ENCODE measurements at places on chromosomes 2 and 18.

DNA sequence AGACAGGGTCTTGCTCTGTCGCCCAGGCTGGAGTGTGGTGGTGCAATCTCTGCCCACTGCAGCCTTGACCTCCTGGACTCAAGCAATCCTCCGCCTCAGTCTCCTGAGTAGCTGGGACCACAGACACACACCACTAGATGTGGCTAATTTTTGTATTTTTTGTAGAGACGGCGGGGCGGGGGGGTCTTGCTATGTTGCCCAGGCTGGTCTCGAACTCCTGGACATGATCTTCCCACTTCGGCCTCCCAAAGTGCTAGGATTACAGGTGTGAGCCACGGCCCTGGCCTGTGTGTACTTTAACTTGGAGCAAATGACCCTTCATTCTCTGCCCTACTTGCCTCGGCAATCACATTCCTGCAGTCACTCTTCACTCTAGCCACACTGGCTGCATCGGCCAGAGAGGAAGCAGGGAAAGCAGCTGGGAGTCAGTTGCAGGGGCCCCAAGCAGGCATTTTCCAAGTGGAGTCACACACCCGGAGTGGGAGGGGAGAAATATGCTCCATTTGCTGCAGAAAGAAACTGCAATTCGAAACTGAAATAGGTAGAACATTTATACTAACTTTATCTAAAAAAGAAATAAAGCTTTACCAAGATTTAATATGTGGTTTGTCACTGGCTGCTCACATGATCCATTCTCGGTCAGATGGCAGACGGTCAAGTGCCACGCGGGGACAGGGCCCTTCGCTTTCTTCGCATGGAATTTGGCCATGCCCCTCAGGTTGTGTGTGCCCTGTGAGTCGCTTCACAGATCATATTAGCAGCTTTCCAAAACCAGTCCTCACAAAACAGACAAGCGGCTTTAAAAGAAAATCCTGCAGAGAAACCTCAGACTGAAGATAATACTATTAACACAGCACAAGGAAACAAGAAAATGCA lies 37.1 kb downstream of the FAM161A start:
- no peak for DNase-seq

DNA sequence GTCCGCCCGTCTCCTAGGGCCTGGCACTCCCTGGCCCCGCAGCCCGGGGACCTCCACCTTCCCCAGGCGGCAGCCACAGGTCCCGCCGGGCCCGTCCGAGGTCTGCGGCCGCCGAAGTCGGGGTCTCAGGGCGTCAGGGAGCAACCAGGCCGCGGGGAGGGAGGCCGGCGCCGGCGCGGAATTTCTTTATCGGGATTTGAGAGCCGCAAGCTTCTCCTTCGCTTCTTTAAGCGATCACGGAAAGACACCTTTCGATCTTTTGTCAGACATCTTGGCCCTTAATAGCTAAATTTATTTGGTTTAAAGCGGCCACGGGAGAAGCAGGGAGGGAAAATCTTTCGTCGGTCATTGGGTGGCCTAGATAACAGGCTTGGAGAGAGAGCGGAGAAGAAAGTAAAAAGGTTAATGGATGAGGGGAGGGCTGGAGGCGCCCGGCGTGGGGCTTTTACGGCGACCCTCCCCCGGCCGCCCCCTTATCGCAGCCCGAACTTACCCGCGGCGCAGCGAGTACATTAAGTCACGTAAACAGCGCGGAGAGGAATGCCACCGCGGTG lies 4.3 kb upstream of the GATA6 start:
- no peak for DNase-seq

- DNase-seq: no peak
Observed at GRCh38 chr18:2316082-2316750, 255.1 kb downstream of the METTL4 start.

DNA sequence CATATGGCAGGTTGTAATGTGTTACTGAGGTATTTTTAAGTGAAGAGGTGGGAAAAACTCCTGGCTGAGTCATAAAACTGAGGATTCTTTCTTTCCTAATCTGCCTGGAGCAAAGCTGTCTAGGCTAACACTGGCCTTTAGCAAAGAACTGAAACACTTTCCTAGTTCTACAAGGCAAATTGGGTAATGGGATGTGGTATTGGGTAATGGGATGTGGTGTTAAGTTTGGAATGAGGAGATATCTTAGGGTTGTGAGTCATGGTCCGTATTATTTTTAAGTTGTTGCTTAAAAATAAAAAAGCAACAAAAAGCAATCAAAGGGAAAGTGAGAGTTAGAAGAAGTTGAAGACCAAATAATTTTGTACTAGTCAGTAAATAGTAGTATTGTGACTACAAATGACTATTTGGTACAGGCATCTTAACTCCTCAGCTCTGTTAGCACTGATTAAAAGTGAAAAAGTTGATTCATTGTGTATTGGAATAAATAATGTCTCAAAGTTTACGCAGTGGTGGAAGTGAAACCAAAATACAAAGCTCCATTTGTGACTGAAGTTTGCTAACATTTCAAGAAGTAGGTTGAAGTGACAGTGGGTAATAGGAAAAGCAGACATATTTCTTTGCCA lies 216.8 kb downstream of the CAMKMT start:
- DNase-seq: no peak

DNA sequence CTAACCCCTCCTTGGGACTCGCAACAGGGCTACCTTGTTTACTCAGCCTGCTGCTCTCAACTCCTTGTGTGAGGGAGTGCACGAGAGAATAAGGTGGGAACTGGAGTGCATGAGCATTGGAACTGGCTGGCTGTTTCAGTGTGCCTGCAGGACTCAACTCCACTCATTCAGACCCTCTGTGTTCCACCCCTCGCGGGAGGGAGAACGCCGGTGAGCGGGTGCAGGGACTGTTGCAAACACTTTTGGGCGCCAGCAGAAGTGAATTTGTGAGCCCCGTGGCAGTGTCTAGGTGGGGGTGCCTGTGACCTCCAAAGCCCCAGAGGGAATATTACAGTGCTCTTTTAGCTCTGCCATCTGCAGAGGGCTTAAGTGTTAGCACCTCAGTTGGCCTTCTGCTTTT lies 1978.3 kb upstream of the PIK3C3 start:
- DNase-seq: no peak

- peak; percentile 38 for DNase-seq
Observed at GRCh38 chr2:185291035-185291647, 447.5 kb upstream of the FSIP2 start.

GRCh38 chr2:68900496-68901198 lies 29.4 kb upstream of the BMP10 start:
- no peak for DNase-seq

DNA sequence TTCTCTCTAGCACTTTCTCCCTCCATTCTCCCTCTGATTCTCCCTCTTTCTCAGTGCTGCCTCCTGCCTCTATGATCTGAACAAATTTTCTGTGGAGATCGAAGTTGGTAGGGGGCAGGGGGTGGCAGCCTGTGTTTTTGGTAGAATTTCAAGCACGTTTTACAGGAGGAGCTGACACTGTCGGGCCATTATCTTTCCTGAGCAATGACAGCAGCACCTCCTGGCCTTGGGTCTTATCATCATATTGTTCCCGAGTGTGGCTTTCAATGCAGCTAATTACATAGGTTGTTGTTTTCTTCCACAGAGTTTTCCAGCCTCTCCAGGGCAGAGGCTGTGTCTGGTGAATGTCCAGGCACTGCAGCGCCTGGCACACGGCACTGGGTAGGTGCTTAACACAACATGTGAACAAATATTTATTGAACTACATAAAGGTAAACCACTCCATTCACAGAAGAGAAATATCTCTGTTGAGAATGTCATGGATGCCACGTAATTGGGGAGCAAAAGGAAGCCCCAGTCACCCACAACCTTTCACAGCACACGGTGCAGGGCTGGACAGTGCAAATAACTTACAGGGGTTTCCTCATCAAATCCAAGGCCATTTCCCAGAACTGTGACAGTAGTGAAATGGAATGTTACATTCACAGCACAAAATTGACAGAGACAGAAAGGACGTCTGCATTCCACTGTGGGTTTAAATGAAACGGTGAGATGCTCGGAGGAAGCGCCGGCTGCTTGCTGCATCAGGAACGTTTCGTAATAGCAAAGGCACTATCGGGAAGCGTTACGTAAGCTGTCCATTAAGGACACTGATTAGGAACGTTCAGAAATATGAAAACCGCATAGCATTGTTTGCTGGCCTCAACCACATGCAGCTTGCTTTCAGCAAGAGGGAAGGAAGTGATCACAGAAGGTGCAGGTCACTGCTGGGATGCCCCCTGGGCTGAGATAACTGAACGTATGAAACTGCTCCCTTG lies 6.5 kb upstream of the KCNG2 start:
- peak; percentile 36 for DNase-seq

GRCh38 chr18:40017021-40017420 lies 1938.0 kb upstream of the PIK3C3 start:
- DNase-seq: no peak

DNA sequence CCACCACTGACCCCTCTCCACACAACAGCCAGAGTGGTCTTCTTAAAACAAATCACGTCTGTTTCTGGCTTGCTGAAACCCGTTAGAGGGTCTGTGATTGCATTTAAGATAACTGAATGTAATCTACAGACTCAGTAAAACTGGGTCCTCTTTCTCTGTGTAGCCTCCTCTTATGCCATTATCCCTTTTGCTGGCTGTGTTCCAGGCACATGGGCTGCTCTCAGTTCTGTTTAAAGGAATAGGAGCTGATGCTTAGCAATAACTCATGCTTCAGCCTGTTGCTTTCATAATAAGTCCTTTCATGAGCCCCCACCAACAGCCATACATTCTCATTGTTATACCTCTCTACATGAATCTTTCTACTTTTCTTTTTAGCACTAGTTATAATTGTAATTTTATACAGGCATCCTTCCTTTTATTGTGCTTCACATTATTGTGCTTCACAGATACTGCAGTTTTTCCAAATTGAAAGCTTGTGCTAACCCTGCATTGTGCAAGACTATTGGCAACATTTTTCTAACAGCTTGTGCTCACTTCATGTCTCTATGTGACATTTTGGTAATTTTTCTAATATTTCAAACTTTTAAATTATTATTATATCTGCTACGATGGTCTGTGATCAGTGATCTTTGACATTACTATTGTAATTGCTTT lies 782.6 kb downstream of the MBD2 start:
- peak; percentile 18 for DNase-seq

- peak; percentile 64 for DNase-seq
Observed at GRCh38 chr2:24048769-24049484, 614 bp upstream of the FKBP1B start.

DNA sequence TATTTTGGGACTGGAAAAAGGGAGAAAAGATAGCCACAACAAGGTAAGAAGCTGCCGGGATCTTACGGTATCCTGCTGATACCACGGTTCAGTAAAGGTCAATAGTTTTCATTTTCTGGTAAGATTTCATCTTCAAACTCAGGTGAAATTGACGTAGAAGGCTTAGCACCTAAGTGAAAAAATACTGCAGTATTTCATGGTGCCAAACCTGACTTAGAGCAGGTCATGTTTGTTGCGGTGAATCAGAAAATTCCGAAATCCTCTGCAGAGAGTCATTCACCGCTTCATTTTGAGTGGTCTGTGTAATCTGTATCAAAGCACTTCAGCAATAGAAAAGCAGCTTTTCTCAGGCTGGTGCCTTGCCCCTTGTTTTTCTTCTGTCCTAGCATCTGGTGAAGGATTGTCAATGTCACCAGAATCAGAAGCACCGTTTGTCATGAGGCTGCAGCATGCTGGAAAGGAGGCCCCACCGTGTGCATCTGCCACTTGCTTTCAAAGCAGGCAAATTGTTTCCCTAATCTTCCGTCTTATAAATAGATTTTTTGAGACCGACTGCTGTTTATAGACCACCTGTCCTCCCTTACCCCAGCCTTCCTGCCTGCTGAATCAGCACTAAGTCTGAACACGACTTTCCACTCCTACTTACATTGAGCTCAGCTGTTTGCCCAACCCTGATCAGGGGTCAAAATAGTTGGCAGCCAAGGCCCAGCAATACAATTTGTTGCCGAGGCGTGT lies 156.3 kb downstream of the EML6 start:
- DNase-seq: no peak

DNA sequence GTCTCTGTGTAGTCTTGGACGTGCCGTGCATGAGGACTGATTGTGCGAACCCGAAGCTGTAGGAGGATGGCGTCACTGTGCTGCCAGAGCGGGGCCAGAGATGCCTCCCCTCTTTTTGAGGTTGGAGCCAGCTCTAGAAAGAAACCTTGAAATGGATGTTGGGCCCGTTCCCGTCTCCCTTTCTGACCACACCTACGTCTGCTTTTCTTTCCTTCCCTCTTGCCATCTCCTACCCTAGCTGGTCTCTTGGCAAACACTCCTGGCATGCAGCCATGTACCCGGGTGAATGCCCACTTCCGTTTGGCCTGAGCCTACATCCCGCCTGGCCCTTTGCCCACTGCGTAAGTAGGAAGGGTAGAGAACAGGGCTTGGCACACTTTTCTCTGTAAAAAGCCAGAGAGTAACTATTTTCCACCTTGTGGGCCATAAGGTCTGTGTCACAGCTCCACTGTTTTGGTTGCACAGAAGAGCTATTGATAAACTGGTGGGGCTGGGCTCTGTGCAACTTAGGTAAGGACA lies 37.4 kb downstream of the SH3BP4 start:
- DNase-seq: peak; percentile 45

DNA sequence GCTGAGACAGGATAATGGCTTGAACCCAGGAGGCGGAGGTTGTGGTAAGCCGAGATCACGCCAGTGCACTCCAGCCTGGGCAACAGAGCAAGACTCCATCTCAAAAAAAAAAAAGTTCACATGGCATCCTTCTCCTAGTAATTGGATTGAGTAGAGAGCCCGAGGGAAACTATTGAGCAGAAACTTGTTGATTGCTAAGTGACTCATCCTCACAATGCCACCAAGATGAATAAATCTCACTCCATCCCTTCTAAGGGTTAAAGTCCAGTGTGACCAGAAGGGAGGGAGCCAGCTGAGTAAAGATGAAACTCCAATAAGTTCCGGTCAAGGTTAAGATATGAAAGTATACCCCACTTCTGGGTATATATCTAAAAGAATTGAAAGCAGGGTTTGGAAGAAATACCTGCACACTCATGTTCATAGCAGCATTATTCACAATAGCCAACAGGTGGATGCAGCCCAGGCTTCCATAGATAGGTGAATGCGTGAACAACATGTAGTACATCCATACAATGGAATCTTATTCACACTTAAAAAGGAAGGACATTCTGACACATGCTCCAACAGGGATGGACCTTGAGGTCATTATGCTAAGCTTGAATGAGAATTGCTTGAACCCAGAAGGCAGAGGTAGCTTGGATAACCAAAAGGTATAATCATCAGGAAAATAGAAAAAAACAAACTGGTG lies 13.0 kb upstream of the FHL2 start:
- DNase-seq: no peak

DNA sequence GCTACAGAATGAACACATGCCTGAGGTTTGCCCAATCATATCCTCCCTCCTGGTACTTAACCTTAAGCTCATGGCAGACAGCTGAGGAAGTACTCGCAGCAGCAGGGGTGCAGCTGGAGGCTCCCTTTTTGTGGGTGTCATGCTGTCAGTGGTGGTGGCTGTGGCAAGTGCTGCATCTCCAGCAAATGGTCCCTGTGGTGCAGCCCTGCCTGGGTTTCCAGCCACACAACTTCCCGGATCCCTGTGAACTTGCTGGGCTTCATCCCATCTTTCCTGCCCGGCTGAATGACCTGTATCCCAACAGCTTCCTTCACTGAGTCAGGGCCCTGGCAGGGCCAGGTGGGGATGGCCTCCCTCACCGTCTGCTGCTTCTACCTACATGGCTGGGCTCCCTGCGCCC lies 5.0 kb downstream of the TMEM185B start:
- no peak for DNase-seq

Data from NCI-H345 (cell line).